ENCODE measurements at places on chromosomes 3 and 15. TPM values are rescaled to one million over a fixed set of nuclear protein-coding genes. Genes with fewer than 3 reads are reported as not detected.

Gene AHSG
- polyA plus RNA-seq, result not detected

Gene C3orf22
- not detected for polyA plus RNA-seq

Gene ZNF502
- 3.6 TPM for polyA plus RNA-seq

Gene FBXW12
- not detected for polyA plus RNA-seq

Gene MRPL47
- 53.6 TPM for polyA plus RNA-seq

Gene SEMA7A
- polyA plus RNA-seq, result 3.7 TPM

Gene GNB4
- 3.0 TPM for polyA plus RNA-seq

GRCh38 chr15:94174399-94174802 is 57.0 kb upstream of the MCTP2 start:
- no peak for DNase-seq
- H3K4me1 ChIP-seq, result peaks cover 11% of the 10 kb centered on the region
- H3K27me3 ChIP-seq, result no peaks in the 10 kb centered on the region
- H3K27ac ChIP-seq, result peak overlapping the region; percentile 34

GRCh38 chr3:18425641-18426257 is 610 bp upstream of the SATB1 start:
- H3K27ac ChIP-seq, result peak overlapping the region; percentile 98
- peak; percentile 66 for DNase-seq
- H3K4me1 ChIP-seq, result peaks cover 65% of the 10 kb centered on the region
- H3K36me3 ChIP-seq, result no peaks in the 10 kb centered on the region
- H3K27me3 ChIP-seq, result peaks cover 12% of the 10 kb centered on the region

GRCh38 chr3:106540743-106541142 is 671.9 kb upstream of the CBLB start:
- no peaks in the 10 kb centered on the region for H3K4me1 ChIP-seq
- H3K27ac ChIP-seq, result no peak overlapping the region
- peaks cover 3% of the 10 kb centered on the region for H3K27me3 ChIP-seq
- no peak for DNase-seq
- H3K36me3 ChIP-seq, result no peaks in the 10 kb centered on the region

DNA sequence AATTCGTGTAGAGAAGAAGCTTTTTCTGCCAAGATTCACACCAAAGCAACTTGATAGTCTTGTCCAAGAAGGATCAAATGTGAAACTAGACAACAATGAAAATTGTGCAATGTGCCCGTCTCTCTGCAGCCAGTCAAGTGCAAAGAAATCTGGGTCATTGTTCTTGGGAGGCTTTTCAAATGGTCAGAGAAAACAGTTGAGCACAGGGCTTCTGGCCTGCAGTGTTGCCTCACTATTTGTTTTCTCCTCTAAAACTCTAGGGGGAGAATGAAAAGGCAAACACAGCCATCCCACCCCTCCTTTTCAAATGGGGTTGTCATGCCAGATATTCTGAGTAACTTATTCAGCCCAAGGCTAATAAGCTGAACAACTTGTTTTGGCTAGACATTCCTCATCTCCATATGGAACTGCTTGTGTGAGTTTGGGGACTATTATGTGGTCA is 417.6 kb upstream of the CDIN1 start:
- no peaks in the 10 kb centered on the region for H3K4me1 ChIP-seq
- DNase-seq, result no peak
- no peak overlapping the region for H3K27ac ChIP-seq
- H3K36me3 ChIP-seq, result no peaks in the 10 kb centered on the region
- H3K4me3 ChIP-seq, result no peak overlapping the region
- H3K27me3 ChIP-seq, result no peaks in the 10 kb centered on the region

DNA sequence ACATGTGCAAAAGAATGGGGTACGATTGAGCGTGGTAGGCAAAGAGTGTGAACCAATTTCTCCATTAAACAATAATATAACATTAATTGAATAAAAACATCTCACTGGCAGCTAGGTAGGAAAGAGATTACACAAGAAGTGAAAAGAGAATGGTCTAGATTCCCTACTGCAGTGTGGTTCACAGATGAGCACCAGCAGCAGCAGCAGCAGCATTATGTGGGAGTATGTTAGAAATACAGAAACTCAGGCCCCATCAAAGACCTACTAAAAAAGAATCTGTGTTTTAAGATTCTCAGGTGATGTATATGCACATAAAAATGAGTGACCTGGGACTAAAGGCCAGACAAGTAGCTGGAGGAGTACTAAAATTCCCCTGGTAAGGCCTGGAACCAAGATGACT is 118.2 kb downstream of the ADAM10 start:
- H3K36me3 ChIP-seq, result peaks cover 15% of the 10 kb centered on the region
- peaks cover 53% of the 10 kb centered on the region for H3K4me1 ChIP-seq
- no peak for DNase-seq
- no peaks in the 10 kb centered on the region for H3K27me3 ChIP-seq
- no peak overlapping the region for H3K4me3 ChIP-seq
- H3K27ac ChIP-seq, result peak overlapping the region; percentile 96

DNA sequence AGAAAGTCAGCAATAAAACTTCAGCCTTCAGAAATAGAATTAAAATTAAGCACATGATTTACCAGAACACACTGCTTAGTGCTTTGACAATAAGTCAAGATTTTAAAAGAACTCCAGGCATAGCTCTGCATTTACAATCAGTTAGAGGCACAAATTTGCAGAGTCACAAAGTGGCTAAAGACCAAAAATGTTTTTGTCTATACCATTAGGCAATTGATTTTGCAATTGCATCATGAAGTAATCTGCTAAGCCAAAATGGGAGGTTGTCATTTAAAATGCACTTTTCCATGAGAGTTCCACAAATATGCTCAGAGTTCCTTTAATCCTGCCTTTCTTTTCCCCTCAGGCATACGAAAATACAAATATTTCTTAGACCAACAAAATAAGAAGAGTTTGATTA is 10.1 kb upstream of the DCP1A start:
- no peak for DNase-seq
- no peak overlapping the region for H3K4me3 ChIP-seq
- H3K27me3 ChIP-seq, result peaks cover 2% of the 10 kb centered on the region
- no peaks in the 10 kb centered on the region for H3K36me3 ChIP-seq

GRCh38 chr3:165683947-165684346 is 153.3 kb downstream of the BCHE start:
- H3K4me1 ChIP-seq, result no peaks in the 10 kb centered on the region
- no peak overlapping the region for H3K4me3 ChIP-seq
- DNase-seq, result no peak
- H3K27me3 ChIP-seq, result no peaks in the 10 kb centered on the region
- H3K27ac ChIP-seq, result no peak overlapping the region

GRCh38 chr3:23402728-23403492 is 199.8 kb downstream of the UBE2E2 start:
- peaks cover 5% of the 10 kb centered on the region for H3K4me1 ChIP-seq
- no peak for DNase-seq
- H3K27me3 ChIP-seq, result peaks cover 6% of the 10 kb centered on the region
- H3K36me3 ChIP-seq, result no peaks in the 10 kb centered on the region

- H3K27ac ChIP-seq, result no peak overlapping the region
- no peaks in the 10 kb centered on the region for H3K4me1 ChIP-seq
- H3K4me3 ChIP-seq, result no peak overlapping the region
- H3K36me3 ChIP-seq, result peaks cover 10% of the 10 kb centered on the region
Observed at GRCh38 chr3:20194793-20195460, 8.9 kb upstream of the SGO1 start.

GRCh38 chr3:86787091-86787490 is 203.9 kb downstream of the VGLL3 start:
- H3K27me3 ChIP-seq, result no peaks in the 10 kb centered on the region
- H3K4me3 ChIP-seq, result no peak overlapping the region
- DNase-seq, result no peak
- no peak overlapping the region for H3K27ac ChIP-seq
- no peaks in the 10 kb centered on the region for H3K36me3 ChIP-seq

DNA sequence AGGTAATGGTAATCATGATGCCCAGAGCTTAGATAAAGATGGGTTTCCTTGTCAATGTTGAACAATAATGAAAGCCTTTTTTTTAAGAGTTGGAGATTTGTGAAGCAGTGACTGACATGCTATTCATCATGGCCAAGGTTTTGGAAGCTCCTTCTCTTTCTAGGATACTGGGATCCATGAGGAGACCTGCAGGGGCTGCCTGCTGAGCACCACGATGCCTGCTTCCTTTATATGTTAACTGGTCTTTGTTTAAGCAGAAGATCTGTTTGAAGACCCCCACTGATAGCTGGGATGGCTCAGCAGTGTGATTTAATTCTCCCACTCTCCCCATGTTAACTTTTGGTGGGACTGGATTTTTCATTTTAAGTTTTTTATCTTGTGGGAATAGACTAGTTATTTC is 15.8 kb downstream of the RBP1 start:
- peaks cover 2% of the 10 kb centered on the region for H3K27me3 ChIP-seq
- H3K4me3 ChIP-seq, result no peak overlapping the region
- no peak overlapping the region for H3K27ac ChIP-seq
- no peaks in the 10 kb centered on the region for H3K4me1 ChIP-seq
- DNase-seq, result no peak

GRCh38 chr3:54173371-54173770 is 51.0 kb downstream of the CACNA2D3 start:
- no peaks in the 10 kb centered on the region for H3K4me1 ChIP-seq
- H3K36me3 ChIP-seq, result no peaks in the 10 kb centered on the region
- DNase-seq, result no peak
- H3K4me3 ChIP-seq, result no peak overlapping the region
- H3K27ac ChIP-seq, result no peak overlapping the region
- H3K27me3 ChIP-seq, result peaks cover 2% of the 10 kb centered on the region

DNA sequence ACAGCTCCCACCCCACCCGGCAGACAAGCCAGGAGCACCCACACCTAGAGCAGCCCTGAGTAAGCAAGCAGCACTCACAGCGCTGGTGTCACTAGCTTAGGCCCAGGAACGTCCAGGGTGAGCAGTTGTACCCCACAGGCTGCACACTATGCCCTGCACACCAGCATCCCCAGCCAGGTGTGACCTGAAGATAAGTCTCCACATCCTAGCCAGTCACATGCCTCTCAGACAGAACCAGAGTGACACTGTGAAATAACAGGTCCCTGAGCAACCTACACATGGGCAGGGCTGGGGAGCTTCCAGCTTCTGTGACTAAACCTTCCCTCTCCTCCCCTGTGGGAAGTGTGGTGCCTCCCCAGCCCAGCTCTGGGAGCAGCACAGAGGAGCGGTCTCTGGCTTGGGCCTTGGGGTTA is 253.6 kb downstream of the UACA start:
- DNase-seq, result no peak
- H3K4me1 ChIP-seq, result peaks cover 49% of the 10 kb centered on the region
- H3K27ac ChIP-seq, result no peak overlapping the region
- H3K4me3 ChIP-seq, result peak overlapping the region; percentile 64

DNA sequence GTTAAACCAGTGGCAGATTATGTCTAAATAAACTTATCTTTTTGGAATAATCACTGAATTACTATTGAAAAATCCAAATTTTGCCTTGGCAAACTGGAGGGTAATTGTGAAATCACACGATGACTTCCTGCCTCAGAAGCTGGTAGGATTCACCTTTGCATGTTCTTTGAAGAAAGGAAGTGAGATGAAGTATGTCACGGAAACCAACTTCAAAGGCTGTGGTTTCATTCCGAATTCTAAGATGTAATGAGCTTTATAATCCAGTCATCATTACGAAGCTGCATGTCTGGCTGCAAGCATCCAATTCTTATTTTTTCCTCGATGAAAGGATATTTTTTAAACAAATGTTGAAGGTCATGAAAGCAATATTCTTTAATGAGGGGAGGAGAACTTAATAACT is 15.0 kb upstream of the ZBED2 start:
- H3K4me1 ChIP-seq, result peaks cover 52% of the 10 kb centered on the region
- H3K27ac ChIP-seq, result peak overlapping the region; percentile 86
- peak; percentile 70 for DNase-seq
- H3K27me3 ChIP-seq, result no peaks in the 10 kb centered on the region

- peaks cover 4% of the 10 kb centered on the region for H3K27me3 ChIP-seq
- peaks cover 51% of the 10 kb centered on the region for H3K4me1 ChIP-seq
- DNase-seq, result no peak
- H3K4me3 ChIP-seq, result peak overlapping the region; percentile 80
- H3K27ac ChIP-seq, result no peak overlapping the region
Observed at GRCh38 chr15:40325700-40326099, 2.2 kb downstream of the INAFM2 start.

DNA sequence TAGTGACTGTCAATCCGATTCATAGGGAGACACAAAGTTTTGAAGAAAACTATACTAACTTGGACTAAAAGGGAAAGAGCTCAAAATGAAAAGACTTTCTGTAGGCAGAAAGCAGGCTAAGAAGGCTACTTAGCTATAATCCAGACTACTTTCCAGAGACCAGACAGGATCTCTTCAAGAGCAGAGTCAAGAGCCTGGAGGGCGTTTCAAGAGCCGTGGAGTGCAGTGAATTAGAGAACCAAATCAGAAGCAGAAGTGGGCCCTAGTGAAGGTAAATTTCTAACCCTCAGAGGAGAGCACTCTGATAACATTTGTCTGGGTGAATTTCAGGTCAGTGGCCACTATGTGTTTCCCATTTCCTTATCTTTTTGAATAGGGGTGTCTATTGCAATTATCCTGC is 76.4 kb downstream of the CGGBP1 start:
- H3K36me3 ChIP-seq, result no peaks in the 10 kb centered on the region
- H3K4me1 ChIP-seq, result no peaks in the 10 kb centered on the region
- DNase-seq, result no peak
- H3K27ac ChIP-seq, result no peak overlapping the region
- no peaks in the 10 kb centered on the region for H3K27me3 ChIP-seq

GRCh38 chr3:173410849-173411248 is 13.3 kb downstream of the NLGN1 start:
- H3K27me3 ChIP-seq, result no peaks in the 10 kb centered on the region
- H3K4me3 ChIP-seq, result no peak overlapping the region
- no peaks in the 10 kb centered on the region for H3K36me3 ChIP-seq

GRCh38 chr3:12452361-12453330 is 31.6 kb upstream of the TSEN2 start:
- no peaks in the 10 kb centered on the region for H3K36me3 ChIP-seq
- no peaks in the 10 kb centered on the region for H3K4me1 ChIP-seq
- no peak overlapping the region for H3K27ac ChIP-seq
- DNase-seq, result no peak
- H3K4me3 ChIP-seq, result no peak overlapping the region

- peaks cover 6% of the 10 kb centered on the region for H3K27me3 ChIP-seq
- H3K4me1 ChIP-seq, result no peaks in the 10 kb centered on the region
- DNase-seq, result no peak
- H3K27ac ChIP-seq, result no peak overlapping the region
- H3K36me3 ChIP-seq, result peaks cover 8% of the 10 kb centered on the region
Observed at GRCh38 chr3:189237526-189237925, 65.8 kb downstream of the TPRG1 start.

DNA sequence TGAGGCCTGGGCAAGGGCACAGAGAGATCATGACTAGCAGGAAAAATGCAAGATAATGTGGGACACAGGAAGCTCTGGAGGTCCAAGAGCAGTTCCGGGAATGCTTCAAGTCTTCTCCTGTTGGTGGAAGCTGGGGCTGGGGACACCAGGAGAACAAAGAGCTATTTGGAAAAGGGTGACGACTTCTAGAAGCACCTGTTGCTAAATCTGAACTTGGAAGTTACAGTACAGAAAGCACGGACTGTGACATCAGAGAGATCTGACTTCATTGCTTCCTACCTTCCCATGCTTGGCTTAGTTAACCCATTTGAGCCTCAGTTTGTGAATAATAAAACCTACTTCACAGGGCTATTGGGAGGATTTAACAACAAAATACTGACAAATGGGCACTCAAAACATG is 52.7 kb upstream of the NEO1 start:
- DNase-seq, result no peak
- peaks cover 3% of the 10 kb centered on the region for H3K27me3 ChIP-seq
- no peaks in the 10 kb centered on the region for H3K4me1 ChIP-seq
- H3K4me3 ChIP-seq, result no peak overlapping the region
- no peak overlapping the region for H3K27ac ChIP-seq
- H3K36me3 ChIP-seq, result no peaks in the 10 kb centered on the region

All from immature natural killer cell (primary cell).